Fibroblast of skin of left biceps (primary cell): ENCODE measurements at places on chromosomes 12 and 14.
A peak's percentile ranks its signal among the peaks of the same experiment; 100 is the strongest.

GRCh38 chr14:23301969-23302289 lies 730 bp downstream of the PPP1R3E start:
- no peak for DNase-seq

GRCh38 chr12:67358781-67359338 lies 89.7 kb downstream of the CAND1 start:
- peak; percentile 93 for DNase-seq

DNA sequence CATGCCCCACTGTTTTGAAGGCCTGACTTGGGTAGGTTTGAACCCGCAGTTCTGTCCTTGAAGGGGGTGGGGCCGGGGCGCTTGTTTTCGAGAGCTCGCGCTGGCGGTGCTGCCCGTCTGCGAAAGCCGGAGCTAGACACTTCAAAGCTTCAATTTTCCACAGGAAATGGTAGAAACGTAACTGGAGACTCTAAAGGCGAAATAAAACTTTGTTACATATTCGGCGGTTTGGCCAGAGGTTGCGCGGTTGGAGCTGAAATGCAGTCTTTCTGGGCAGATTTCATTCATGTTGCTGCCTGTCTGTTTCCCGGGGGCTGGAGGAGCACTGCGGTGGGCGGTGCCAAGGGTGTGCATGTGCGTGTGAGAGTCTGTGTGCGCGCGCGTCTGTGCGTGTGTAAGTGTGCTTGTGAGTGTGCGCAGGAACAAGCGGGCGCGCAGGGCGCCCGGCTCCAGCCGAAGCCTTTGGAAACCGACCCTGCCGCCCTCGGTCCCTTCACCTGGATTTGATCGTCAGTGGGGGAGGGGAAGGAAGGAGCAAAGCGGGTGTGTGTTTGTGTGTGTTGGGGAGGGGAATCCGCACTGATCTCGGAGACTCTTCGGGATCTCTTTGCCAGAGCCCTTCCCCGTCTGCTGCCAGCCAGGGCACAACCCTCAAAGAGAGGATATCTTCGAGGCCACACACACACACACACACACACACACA lies 227.7 kb upstream of the CRY1 start:
- DNase-seq, result no peak

GRCh38 chr12:120943482-120943881 lies 34.9 kb upstream of the HNF1A start:
- DNase-seq, result no peak

DNA sequence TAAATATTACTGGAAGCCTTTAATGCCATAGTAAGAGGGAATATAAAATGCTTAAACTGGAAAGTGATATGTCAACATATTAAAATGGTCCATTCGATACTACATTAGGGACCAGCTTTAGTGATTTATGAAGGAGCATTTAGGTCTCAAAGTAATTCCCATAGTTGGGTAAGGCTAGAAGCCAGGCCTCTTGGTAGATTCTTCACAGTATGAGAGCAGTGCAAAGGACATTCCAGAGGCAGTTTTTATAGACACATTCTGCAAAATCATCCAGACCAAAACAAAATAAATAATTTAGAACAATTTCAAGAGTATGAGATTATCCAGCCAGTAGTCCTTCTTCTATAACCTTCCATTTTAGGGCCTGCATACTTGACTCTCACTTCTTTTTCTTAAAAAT lies 142.6 kb upstream of the PDZRN4 start:
- DNase-seq, result no peak

DNA sequence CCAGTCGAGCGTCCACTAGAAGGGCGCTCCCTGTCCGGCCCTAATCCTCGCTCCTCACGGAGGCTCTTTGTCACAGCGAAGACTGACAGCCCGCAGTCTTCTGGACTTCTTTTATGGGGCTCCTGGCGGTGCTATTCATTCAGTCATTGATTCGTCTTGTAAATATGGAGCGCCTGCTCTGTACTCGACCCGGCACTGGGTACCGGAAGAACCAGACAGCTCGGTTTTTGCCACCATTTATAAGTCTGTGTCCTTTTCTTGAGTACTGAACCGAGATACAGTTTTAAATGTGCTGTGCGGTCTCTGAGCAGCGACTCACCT lies 570 bp downstream of the DMAC2L start:
- no peak for DNase-seq

DNA sequence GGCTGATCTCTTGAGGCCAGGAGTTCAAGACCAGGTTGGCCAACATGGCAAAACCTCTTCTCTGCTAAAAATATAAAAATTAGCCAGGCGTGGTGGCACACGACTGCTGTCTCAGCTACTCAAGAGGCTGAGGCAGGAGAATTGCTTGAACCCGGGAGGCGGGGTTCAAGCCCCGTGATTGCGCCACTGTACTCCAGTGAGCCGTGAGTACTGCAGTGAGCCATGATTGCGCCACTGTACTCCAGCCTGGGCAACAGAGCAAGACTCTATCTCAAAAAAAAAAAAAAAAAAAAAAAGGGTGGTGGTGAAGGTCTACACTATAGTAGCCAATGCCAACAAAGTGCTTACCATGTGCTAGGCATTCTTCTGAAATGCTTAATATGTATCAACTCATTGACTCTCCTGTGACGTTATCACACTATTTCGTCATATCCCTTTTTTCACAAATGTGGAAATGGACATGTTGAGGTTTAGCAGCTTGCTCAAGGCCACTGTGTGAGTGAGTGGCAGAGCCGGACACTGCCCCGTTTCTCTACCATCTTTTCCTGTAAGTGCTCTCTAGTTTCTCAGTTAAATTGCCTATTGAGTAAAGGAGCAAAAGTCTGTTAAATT lies 59.6 kb downstream of the GNS start:
- no peak for DNase-seq

GRCh38 chr12:2982361-2982760 lies 23.2 kb downstream of the TEAD4 start:
- DNase-seq, result no peak
